ENCODE measurements at places on chromosomes 2 and 18. TPM values are rescaled to one million over a fixed set of nuclear protein-coding genes. Genes with fewer than 3 reads are reported as not detected.

Gene IER3IP1
- 17.2 TPM for polyA plus RNA-seq

Gene TMEFF2
- not detected for polyA plus RNA-seq

Gene CNNM3
- polyA plus RNA-seq = 2.6 TPM

Gene DNPEP
- 55.2 TPM for polyA plus RNA-seq

Gene SATB2
- polyA plus RNA-seq = 0.57 TPM

Gene DLGAP1
- not detected for polyA plus RNA-seq

Gene RPIA
- polyA plus RNA-seq = 11.7 TPM

Gene CBLN2
- polyA plus RNA-seq = not detected

Gene SIX3
- polyA plus RNA-seq = not detected

Gene TMEM163
- polyA plus RNA-seq = not detected

Gene TWIST2
- 32.5 TPM for polyA plus RNA-seq

Gene FOSL2
- 16.9 TPM for polyA plus RNA-seq

Gene CDH20
- polyA plus RNA-seq = not detected

Gene ADCYAP1
- polyA plus RNA-seq = not detected

Gene EVX2
- polyA plus RNA-seq = not detected

Gene CTNNA2
- not detected for polyA plus RNA-seq

Gene ECEL1
- not detected for polyA plus RNA-seq
